PC-3 (cell line): ENCODE measurements at places on chromosomes 3 and 15.
A peak's percentile ranks its signal among the peaks of the same experiment; 100 is the strongest.

DNA sequence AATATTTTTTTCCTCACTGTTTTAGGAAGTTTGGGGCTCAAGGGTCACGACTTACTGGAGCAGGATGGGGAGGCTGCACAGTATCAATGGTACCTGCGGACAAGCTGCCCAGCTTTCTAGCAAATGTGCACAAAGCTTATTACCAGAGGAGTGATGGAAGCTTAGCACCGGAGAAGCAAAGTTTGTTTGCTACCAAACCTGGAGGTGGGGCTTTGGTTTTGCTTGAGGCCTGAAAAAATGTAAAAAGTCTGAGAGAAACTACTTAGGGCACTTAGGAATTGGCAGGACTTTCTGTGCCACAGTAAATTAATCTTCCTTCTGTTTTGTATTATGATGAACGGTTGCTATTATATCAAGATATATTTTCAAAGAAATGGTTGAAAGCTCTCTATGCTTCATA lies 95.1 kb upstream of the FGF7 start:
- no peak for DNase-seq

DNA sequence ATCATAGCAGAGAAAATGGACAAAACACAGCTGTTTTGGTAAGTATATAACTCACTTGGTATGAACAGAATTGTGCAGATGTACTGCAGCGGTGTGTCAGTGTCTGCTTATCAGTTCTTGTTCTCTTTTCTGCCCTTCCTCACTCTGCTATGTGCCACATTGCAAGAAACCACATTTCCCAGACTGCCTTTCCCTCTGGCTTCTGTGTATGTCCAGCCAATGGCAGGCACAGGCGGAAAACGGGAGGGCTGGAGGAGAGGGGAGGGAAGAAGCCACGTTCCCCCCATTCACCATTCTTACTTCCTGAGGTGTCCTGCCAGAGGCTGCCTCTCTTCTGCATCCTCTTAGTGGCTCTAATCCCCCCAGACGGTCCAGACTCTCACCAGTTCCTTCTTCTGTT lies 15.4 kb downstream of the HHLA2 start:
- DNase-seq = no peak

DNA sequence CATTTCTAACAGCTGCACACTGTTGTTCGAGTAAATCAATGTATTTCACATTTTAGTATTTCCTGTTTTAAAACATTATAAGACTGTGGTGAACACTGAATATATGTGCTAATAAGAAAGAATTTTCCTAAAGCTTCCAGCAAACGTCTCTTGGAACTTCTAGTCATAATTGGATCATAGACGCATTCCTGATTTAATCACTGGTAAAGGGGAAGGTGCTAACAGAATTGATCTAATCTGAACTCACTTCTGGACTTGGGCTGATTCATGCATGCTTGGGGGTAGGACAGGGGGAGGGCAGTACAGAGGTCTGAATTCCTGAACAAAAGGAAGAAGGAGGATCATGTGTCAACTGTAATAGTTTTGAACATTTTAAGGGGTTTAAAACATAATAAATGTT lies 7.3 kb upstream of the LEKR1 start:
- peak; percentile 71 for DNase-seq

DNA sequence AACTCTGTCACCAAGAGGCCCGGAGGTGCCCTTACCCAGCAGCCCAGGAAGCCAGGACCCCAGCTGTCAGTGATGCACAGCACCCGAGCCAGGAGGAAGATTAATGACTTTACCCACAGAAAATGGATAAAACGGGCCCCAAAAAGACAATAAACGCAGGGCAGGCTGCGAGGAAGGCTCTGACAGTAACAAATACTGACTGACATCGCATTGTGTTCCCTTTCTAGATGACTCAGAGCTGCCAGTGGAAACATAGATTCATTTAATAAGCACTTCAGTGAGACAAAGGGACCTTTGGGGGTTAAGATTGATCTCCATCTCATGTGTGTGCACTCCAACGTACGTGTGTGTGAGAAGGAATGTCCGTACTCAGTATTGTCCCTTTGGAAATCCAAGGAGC lies 225.3 kb upstream of the PPP2R3A start:
- DNase-seq = no peak

DNA sequence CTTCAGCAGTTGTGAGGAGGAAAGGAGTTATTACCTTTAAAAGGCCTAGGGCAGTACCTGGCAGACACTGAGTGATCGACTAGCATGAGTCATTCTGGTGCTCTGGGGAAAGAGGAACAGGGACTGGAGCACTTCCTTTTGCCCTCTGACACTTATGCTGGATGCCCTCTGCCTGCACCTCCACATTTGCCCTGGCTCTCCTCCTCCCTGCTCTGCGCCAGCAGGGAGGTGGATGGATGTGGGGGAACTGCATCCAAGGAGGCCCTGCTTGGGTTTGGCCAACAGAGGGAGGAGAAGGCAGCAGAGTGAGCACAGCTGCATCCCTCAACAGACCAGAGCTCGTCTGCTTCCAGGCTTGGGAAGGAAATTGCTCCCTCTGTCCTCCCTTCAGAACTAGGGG lies 75.0 kb downstream of the SEMA5B start:
- DNase-seq = peak; percentile 74
